HuH-7.5 (cell line): ENCODE measurements at places on chromosomes 1 and 21.

- no peak for DNase-seq
Observed at GRCh38 chr1:151936653-151937052, 27.3 kb upstream of the THEM4 start.

GRCh38 chr1:114290341-114290740 is 136.7 kb upstream of the SYT6 start:
- no peak for DNase-seq

GRCh38 chr1:244319283-244320132 is 132.2 kb downstream of the ADSS2 start:
- DNase-seq: no peak

- DNase-seq: no peak
Observed at GRCh38 chr21:33022489-33022827, 3.3 kb upstream of the OLIG2 start.

DNA sequence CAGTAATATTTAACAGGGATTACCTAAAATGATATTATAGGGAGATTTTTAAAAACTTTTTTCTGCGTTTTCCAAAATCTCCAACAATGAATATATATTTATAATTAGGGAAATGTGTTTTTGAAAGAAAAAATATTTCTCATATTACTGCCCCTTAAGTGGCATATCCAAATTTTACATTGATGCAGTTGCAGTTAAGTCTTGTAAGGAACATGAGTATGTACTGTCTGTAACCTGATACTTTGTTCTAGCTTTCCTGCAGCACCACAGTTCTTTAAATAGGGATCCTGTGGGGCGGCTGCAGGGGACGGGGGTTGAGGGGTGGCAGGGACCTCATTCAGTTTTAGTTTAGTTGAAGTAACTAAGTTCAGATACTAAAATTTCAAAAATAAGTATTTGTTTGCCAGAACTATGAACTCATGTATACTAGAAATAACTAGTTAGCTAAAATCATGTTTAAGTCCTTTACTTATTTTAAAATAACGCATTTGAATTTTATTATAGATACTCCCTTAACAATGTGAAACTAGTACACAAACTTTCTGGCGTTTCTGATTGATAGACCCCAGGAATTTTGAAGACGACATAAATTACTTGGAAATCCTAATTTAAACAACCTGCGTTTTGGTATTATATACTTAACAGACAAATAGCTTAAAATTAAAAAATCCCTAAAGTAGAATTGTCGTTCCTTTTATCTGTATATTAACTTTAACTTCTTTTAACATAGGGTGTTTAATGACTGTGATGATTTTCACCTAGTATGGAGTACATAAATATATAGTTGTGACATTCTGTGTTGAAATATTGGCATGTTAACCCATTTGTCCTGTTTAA is 639 bp upstream of the DNAJB4 start:
- DNase-seq: peak; percentile 9
